ENCODE measurements at places on chromosomes 13 and 19.

GRCh38 chr13:24630851-24631620, 49.2 kb upstream of the ATP12A start:
- no peak for DNase-seq

DNA sequence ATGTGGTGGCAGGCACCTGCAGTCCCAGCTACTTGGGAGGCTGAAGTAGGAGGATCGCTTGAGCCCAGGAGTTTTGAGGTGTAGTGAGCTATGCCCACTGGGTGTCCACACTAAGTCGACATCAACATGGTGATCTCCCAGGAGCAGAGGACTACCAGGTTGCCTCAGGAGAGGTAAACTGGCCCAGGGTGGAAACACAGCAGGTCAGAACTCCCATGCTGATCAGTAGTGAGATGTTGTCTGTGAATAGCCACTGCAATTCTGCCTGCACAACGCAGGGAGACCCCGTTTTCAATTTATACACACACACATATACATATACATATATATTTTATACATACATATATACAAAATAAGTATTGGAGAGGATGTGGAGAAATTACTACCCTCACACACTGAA, 2.1 kb upstream of the ZNF224 start:
- no peak for DNase-seq

GRCh38 chr19:15173746-15174404, 26.9 kb downstream of the NOTCH3 start:
- DNase-seq, result no peak

- no peak for DNase-seq
Observed at GRCh38 chr19:13089139-13089856, 13.4 kb downstream of the LYL1 start.

- no peak for DNase-seq
Observed at GRCh38 chr13:93810264-93810663, 583.7 kb downstream of the GPC6 start.
